ENCODE measurements at places on chromosomes 3 and 15. TPM values are rescaled to one million over a fixed set of nuclear protein-coding genes. Genes with fewer than 3 reads are reported as not detected.

- H3K36me3 ChIP-seq = no peaks in the 10 kb centered on the region
- no peak overlapping the region for H3K27ac ChIP-seq
- no peaks in the 10 kb centered on the region for H3K27me3 ChIP-seq
- DNase-seq = no peak
- H3K4me1 ChIP-seq = no peaks in the 10 kb centered on the region
Measured at GRCh38 chr3:97384583-97384982, 380.0 kb upstream of the ARL6 start.

DNA sequence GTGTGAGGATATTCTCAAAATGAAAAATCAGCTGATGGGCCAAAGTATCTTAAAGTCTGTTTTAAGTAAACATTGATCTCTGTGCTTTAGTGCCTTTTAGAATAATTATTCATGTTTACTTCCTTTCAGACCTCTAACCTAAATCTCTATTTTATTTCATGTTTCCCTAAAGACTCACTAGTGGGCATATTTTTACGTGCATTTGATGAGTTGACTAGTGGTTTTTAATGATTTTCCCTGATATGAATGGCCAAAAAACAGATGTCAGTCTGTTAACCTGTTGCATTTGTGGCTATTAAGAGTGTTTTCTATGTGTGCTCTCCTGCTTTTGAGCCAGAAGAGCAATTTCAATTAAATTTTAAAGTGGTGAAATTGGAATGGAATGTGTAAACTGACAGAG is 6.9 kb downstream of the FAIM start:
- no peak for DNase-seq
- no peaks in the 10 kb centered on the region for H3K36me3 ChIP-seq
- no peaks in the 10 kb centered on the region for H3K27me3 ChIP-seq
- H3K27ac ChIP-seq = no peak overlapping the region
- no peak overlapping the region for H3K4me3 ChIP-seq
- no peaks in the 10 kb centered on the region for H3K4me1 ChIP-seq

DNA sequence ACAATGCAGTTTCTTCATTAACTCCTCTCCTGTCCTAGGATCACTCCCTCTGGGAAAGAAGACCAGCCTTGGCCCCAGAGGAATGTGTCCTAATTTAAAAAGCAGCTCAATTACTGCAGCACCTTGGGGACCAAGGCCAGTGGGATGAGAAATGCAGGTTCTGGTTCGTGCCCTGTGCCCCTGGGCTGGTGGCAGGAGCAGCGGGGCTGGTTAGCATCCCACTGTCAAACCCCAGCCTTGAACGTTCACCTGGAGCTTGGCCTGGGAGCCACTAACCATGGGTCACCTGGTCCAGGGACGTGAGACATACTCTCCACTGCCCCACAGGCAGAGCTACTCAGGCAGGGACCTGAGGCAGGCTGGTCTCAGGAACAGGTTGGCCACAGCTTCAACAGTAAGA is 8.4 kb upstream of the RTP3 start:
- no peak for DNase-seq
- no peak overlapping the region for H3K27ac ChIP-seq
- no peaks in the 10 kb centered on the region for H3K4me1 ChIP-seq

GRCh38 chr15:97692301-97693015 is 268.0 kb upstream of the ARRDC4 start:
- no peak overlapping the region for H3K27ac ChIP-seq
- H3K27me3 ChIP-seq = no peaks in the 10 kb centered on the region
- H3K4me1 ChIP-seq = no peaks in the 10 kb centered on the region
- no peak for DNase-seq

DNA sequence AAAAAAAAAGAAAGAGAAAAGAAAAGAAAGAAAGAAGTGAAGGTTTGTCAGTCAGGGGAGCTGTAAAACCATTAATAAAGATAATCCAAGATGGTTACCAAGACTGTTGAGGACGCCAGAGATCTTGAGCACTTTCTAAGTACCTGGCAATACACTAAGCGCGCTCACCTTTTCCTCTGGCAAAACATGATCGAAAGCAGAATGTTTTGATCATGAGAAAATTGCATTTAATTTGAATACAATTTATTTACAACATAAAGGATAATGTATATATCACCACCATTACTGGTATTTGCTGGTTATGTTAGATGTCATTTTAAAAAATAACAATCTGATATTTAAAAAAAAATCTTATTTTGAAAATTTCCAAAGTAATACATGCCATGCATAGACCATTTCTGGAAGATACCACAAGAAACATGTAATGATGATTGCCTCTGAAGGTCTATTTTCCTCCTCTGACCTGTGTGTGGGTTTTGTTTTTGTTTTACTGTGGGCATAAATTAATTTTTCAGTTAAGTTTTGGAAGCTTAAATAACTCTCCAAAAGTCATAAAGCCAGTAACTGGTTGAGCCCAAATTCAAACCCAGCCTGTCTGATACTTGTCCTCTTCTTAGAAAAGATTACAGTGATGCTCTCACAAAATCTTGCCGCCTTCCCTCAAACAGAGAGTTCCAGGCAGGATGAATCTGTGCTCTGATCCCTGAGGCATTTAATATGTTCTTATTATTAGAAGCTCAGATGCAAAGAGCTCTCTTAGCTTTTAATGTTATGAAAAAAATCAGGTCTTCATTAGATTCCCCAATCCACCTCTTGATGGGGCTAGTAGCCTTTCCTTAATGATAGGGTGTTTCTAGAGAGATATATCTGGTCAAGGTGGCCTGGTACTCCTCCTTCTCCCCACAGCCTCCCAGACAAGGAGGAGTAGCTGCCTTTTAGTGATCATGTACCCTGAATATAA is 2.0 kb downstream of the B2M start:
- peak overlapping the region; percentile 97 for H3K27ac ChIP-seq
- H3K4me1 ChIP-seq = no peaks in the 10 kb centered on the region
- DNase-seq = no peak
- peaks cover 8% of the 10 kb centered on the region for H3K36me3 ChIP-seq
- no peaks in the 10 kb centered on the region for H3K27me3 ChIP-seq

DNA sequence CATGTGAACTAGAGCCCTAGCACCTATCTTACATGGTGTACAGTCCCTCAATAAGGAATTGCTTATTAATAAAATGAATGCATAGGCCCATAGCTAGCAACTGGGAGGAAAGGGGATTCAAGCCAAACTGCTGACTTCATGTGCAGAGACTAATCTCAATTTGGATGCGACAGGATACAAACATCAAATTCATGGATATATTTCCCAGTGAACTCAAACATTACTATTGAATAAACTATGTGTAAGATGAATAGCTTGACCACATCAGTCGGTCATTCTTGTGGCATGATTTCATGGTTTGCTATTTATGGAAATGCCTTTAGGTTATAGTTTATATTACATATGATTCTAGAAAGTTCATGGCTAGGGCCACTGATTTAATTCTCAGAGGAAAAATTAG is 268.6 kb upstream of the SLITRK3 start:
- H3K27ac ChIP-seq = no peak overlapping the region
- H3K27me3 ChIP-seq = no peaks in the 10 kb centered on the region
- no peak overlapping the region for H3K4me3 ChIP-seq

DNA sequence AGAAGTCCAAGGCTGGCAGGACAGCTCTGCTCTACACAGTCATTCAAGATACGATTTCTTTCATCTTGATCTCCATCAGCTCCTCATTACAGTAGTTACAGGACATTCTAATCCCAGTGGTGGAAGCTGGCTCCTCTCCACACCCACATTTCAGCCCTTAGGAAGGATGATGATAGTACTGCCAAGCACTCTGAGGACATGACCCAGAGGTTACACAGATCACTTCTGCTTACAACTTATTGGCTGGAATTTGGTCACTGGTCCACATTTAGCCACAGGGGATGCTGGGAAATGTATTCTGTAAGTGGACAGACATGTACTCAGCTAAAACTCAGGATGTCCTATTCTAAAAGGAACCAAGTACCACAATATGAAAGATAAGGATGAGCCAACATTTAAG is 77.1 kb downstream of the IQCH start:
- no peak overlapping the region for H3K27ac ChIP-seq
- no peaks in the 10 kb centered on the region for H3K4me1 ChIP-seq
- H3K27me3 ChIP-seq = no peaks in the 10 kb centered on the region
- no peak for DNase-seq
- no peaks in the 10 kb centered on the region for H3K36me3 ChIP-seq

- H3K27ac ChIP-seq = no peak overlapping the region
- no peaks in the 10 kb centered on the region for H3K36me3 ChIP-seq
- DNase-seq = no peak
- no peak overlapping the region for H3K4me3 ChIP-seq
- no peaks in the 10 kb centered on the region for H3K27me3 ChIP-seq
Measured at GRCh38 chr15:39710681-39711080, 72.0 kb downstream of the FSIP1 start.

GOLGA8S gene
- 1.5 TPM for total RNA-seq

DNA sequence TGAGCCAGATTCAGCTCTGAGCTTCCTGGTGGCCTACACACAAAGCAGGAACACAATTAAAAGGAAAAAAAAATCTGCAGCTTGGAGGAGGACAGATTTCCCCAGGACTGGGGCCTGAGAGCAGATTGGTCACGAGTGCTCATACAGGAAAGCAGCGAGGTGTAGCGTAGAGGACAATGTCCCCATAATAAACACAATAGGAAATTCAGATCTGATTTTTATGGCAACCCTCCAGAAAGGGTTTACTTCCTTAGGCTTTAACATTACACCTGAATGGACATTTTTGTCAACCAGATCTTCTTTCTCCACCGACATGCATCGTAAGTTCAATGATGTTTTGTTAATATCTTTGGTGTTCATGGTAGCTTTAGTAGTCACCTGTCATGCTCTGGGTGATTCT is 23.3 kb downstream of the SLC6A20 start:
- no peaks in the 10 kb centered on the region for H3K36me3 ChIP-seq
- H3K4me1 ChIP-seq = no peaks in the 10 kb centered on the region
- no peak for DNase-seq
- H3K27ac ChIP-seq = no peak overlapping the region
- H3K4me3 ChIP-seq = no peak overlapping the region

DNA sequence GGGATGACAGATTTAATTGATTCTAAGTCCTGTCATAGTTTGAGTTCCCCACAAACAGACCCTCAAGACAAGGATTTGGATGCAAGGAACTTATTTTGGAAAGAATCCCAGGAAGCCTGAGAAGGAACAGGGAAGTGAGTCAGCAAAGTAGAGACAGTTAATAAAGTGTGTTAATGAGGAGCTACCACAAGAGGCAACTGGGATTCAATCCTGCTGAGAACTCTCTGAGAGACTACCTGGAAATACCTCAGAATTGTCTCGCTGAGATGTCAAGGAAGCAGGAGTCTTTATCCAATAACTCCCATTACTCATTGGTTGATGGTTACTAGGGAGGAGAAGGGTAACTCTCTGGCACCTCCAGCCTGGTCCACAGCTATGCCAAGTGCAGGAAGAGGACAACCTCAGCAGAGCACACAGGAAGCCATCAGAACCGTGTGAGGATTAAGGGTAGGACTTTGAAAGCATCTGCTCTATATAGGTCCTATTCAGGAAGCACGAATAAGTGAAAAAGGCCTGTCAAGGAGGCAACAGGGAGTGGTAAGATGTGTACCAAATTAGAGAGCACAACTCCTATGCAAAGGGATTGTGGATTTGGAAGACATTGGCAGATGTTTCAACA is 311.1 kb upstream of the KCNH8 start:
- H3K27ac ChIP-seq = no peak overlapping the region
- no peak overlapping the region for H3K4me3 ChIP-seq
- H3K36me3 ChIP-seq = no peaks in the 10 kb centered on the region

DNA sequence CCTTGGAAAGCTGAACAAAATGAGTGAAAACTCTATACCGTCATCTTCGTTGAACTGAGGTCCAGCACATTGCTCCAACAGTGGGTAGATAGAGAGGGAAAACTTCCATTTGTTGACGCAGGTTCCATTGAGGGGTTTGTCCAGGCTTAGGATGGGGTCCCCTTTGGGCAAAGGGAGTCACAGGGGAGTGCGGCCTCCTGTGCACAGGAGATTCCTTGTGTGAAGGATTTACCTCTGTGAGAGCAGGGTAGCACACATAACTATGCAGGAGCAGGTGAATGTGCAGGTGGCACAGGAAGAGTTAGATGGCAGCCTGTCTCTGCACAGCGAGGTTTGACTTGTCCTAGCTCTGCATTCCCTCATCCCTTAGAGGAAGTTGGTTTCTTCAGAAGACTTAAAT is 139.3 kb downstream of the SNRPN start:
- no peak for DNase-seq
- H3K4me1 ChIP-seq = no peaks in the 10 kb centered on the region
- H3K36me3 ChIP-seq = peaks cover 6% of the 10 kb centered on the region
- no peaks in the 10 kb centered on the region for H3K27me3 ChIP-seq
- H3K27ac ChIP-seq = no peak overlapping the region

- no peaks in the 10 kb centered on the region for H3K27me3 ChIP-seq
- no peaks in the 10 kb centered on the region for H3K36me3 ChIP-seq
- no peak for DNase-seq
Measured at GRCh38 chr15:66098022-66098363, 155.6 kb downstream of the MEGF11 start.

GRCh38 chr15:42511007-42511391 is 15.6 kb downstream of the SNAP23 start:
- no peaks in the 10 kb centered on the region for H3K27me3 ChIP-seq
- no peak overlapping the region for H3K4me3 ChIP-seq
- no peaks in the 10 kb centered on the region for H3K4me1 ChIP-seq
- no peaks in the 10 kb centered on the region for H3K36me3 ChIP-seq

DNA sequence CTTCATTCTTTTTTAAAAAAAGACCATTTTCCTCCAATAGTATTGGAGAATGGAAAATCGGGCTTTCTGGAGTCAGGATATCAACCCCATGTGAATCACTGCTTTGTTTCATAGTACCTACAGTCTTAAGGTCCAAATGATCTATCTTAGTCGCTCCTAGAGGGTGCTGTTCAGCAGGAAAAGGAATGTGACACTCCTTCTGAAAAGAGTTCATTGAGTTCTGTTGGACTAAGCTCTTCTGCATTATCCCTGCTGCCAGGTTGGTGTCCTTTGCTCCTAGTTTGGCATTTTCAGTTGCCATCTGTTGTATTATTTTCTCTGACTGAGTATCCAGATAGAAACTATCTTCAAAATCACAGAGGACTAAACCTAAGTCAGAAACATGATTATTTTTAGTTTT is 57.2 kb downstream of the POLQ start:
- H3K27me3 ChIP-seq = no peaks in the 10 kb centered on the region
- no peak overlapping the region for H3K27ac ChIP-seq
- no peak for DNase-seq

DNA sequence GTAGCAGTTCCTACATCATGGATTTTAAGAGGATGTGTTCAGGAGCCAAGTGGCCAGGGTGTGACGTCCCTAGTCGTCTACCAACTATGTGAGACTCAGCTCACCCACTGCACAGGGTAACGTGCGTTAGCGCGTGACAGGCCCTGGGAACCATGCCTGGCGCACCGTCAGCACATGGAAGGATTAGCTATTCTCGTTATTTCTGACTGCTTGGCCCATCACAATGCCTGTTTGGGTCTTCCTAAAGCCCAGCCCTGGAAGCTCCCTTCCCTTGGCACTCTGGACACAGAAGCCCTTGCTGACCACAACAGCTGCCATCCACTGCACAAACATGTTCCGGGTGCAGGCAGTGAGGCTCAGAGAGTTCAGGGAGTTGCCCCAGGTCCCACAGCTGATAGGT is 91.0 kb upstream of the RPL32 start:
- no peak overlapping the region for H3K4me3 ChIP-seq
- no peaks in the 10 kb centered on the region for H3K27me3 ChIP-seq
- H3K36me3 ChIP-seq = peaks cover 11% of the 10 kb centered on the region

CLDN16 gene
- total RNA-seq = 0.45 TPM

- H3K27ac ChIP-seq = no peak overlapping the region
- no peaks in the 10 kb centered on the region for H3K36me3 ChIP-seq
- no peaks in the 10 kb centered on the region for H3K27me3 ChIP-seq
- H3K4me3 ChIP-seq = no peak overlapping the region
Measured at GRCh38 chr15:47786371-47786770, 69.1 kb downstream of the SEMA6D start.
